GM23338 (cell line): ENCODE measurements at places on chromosomes 7 and 10.

DNA sequence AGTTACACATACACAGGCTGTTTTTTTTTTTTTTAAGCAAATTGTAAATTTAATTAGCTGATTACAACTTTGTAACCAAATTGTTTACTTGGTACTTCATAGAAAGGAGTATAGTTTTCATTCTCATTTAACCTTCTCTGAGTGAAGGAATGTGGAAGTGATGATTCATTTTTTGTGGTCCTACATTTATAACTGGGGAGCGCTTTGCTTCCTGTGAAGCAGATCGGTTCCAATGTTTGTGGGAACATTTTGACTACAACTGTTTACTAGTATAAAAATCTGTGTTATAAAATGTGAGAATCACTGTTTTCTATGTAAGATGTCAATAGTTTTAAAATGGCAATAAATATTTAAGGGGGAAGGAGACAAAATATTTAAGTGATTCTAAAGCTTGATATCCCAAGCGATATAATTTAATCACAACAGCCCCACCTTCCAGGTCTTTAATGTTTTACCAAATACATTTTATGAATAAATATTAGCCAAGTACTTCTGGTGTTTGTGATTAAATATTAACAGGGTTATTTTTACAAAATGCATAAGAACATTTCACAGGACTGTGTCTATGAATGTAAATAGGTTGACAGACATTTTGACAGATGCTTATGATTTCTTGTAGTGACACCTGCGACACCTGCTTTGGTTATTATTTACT is 57.1 kb downstream of the NXPH1 start:
- DNase-seq = no peak

DNA sequence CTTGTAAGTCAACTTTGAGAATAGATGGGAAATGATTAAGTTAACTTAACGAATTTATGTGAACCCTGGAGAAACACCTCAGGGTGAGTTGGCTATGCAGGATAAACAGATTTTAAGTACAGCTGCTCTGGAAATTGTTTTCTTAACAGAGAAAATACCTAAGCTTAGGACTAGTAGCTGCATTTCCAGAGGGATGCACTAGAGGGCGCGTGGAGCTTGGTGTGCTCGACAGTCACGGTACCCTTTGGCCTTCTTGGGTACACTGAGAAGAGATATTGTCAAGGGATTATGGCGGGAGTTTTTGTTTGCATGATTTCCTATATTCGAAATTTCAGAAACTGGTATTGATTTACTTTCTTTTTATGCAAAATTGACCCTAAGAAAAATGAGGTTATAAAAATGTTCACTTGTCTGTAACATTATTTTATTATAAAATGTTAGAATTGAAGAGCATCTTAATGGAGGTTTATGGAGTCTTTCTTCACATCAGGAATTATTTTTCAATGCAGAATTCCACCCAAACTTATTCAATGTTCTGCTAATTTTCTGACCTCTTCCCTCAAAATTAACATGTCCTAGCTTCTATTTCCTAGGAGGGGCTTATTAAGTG is 58.4 kb upstream of the MYO3A start:
- DNase-seq = peak; percentile 91

DNA sequence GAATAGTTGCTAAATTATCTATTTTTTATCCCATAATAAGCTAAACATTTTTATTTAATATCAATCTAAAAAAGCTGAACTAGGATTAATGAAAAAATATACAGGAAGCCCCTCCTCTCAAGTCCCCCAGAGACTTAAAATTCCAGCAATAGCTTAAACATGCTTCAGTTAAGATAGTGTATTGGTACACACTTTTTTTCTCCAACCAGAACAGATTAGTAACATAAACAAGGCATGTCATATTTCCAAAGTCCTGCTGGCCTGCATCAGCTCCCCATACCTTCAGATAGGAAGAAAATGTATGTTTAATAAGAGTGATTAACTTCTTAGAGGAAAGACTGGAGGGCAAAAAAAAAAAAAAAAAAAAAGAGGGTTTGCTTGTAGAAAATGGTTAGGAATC is 7.1 kb downstream of the TBX20 start:
- no peak for DNase-seq

DNA sequence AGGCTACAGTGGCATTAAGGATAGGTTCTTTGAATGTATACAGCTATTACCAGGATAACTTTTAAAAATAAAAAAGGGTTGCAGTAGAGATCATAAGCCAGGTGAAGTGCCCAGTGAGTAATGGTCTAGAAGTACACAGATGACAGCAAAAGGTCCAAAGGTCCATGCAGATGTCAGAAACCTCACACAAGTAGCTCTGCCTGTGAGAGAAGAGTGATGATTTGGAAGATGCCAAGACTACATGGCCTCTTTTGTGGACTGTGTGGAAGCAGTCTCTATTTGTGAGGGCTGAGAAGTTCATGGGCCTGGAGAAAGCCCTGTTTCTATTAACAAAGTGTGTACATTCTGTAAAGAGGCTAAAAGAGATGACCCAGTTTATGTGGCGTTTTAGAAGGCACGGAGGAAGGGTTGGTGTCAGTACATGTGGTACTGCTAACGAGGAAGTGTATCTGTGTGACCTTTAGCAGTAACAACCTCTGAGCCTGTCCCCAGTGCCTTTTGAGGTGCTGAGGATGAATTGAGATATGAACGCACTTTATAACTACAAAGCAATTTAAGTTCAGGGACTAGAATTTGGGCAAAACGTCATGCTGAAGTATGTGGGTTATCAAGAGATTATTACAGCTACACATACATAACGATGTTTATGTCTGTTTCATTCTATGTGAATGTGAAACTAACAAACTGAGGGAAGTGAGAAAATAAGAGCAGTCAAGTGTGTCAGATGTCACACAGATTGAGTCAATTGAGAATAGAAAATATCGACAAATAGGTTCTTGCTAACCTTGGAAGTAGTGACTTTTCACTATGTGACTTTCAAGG is 7.6 kb downstream of the CYCS start:
- no peak for DNase-seq

GRCh38 chr10:121457729-121458128 is 140.5 kb downstream of the FGFR2 start:
- DNase-seq = no peak

DNA sequence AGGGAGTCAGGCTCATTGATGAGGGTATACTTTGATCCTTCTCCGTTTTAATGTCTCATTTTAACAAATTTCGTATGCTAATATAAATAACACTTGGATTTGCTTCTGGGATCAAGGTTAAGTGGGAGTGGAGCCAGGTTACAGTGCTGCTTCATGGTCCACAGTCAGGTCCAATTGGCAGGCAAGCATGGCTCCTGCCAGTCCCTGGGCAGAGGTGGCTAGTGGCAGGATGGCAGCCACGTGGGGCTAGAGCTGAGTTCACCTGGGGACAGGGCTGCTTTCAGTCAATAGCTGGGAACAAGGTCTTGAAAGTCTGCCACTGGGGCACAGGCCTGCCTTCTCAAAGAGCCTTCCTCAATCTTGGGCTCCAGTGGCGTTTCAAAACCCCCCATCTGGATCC is 16.0 kb upstream of the VWA2 start:
- DNase-seq = no peak

- DNase-seq = no peak
These were observed 410.2 kb upstream of the KLF6 start for GRCh38 chr10:4195213-4195612.

DNA sequence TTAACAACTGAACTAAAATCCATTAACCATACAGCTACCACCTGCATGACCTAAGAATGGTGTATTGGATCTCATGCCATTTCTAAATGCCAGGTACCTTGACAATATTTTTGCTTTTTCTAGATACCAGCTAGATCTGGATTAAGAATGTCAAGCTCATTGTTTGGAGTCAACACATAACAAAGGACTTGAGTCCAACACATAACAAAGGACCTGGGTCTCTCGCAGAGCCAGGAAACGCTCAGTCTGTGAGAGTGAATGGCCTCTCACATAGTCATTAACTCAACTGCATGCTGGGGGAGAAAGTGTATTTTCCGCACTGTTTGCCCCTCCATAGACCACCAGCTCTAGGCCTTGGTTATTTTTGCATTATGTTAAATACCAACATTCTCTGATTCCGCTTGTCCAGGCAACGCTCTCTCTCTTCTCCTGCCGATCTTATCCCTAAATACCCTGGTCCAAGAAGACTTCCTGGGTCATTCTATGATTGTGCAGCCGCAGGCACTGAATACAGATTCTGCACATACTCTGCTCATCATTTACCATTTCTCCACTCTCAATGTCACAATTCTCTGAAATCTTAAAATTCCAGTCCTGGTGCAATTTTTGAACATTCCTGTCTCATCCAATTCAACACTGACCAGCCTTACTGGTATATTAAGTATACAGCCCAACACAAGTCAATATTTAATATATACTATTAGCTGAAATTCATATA is 31.2 kb downstream of the ITIH5 start:
- peak; percentile 89 for DNase-seq

DNA sequence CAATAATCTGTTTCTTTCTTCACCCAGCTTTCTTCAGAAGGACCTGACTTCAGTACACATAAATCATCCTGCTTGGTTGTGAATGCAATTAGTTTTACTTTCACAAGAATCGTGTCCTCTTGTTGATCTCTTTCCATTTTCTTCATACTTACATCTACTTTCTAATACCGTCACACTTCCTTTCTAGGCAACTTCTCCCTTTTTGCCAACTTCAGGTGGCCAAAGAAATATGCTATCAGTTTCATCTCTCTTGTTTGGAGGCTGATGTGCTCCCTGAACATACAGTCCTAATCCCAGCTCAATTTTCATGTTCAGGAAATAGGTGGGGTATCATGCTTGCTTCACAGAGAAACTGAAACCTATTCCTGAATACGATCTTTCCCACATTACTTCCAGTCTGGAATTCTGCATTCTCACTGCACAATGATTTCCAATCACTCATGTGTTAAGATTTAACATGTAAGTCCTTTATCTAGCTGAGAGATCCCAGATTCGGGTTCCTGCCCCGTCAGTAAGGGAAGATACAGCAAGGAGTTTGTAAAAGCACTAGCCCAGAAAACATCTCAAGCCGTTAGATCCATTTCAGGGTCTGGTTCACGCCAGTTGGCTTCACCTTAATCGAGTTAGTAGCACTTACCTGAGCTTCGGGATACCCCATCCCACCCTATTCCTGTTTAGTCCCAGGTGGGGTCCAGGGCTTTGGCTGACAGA is 994 bp downstream of the SLC25A28 start:
- DNase-seq = peak; percentile 14

- DNase-seq = peak; percentile 59
These were observed 765 bp downstream of the SLC25A40 start for GRCh38 chr7:87875151-87876039.

DNA sequence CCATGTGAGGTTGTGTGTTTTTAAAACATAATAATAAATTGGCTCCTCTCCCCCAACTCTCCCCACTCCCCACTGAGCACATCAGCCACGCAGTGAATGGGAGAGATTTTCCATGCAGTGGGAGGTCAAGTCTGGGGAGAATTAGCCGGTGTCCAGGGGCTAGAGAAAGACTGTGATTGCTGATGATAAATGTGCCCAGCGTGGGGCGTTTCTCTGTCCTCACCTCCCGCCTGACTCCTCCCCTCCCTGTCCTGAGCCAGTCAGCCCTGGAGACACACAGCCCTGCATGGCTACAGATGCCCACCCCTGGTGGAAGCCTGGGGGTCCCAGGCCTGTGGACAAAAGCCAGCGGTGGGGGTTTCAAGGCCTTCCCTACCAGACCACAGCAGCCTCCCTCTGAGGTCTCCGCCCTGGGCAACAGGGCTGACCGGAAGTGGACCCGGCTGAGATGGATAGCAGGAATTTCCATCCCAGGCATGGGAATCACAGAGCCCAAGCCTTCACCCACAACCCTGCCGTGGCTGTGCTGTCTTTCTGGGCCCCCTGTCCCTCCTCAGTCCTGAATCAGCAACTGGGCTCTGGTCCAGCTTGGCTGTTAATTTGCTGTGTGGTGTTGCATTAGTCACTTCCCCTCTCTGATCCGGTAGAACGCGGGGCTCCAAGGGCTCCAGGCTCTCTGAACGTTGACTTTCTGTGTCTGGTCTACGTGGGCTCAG is 46.8 kb upstream of the SLC29A3 start:
- no peak for DNase-seq

GRCh38 chr7:12965767-12966166 is 278.3 kb downstream of the ARL4A start:
- DNase-seq = no peak

- peak; percentile 74 for DNase-seq
These were observed 492 bp downstream of the COG5 start for GRCh38 chr7:107563081-107563774.

- no peak for DNase-seq
These were observed 165.3 kb downstream of the DNAH11 start for GRCh38 chr7:21708096-21708495.

DNA sequence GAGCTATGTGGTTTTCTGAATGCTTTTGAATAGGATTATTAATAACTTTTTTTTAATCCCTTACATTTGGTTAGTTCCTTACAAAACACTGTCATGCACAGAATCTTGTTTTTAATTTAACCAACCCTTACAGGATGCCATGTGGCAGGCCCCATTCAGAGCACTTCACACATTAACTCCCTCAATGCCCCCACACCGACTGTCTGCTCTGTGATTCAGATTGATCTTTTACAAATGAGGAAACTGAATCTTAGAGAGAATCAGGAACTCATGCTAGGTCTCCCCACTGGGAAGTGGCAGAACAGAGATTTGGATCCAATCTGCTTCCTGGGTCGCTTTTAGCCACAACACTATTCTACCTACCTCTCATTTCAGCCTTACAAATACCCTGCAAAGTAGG is 195.8 kb upstream of the NPVF start:
- no peak for DNase-seq

- DNase-seq = no peak
These were observed 49.1 kb downstream of the SLC37A3 start for GRCh38 chr7:140349144-140349771.

DNA sequence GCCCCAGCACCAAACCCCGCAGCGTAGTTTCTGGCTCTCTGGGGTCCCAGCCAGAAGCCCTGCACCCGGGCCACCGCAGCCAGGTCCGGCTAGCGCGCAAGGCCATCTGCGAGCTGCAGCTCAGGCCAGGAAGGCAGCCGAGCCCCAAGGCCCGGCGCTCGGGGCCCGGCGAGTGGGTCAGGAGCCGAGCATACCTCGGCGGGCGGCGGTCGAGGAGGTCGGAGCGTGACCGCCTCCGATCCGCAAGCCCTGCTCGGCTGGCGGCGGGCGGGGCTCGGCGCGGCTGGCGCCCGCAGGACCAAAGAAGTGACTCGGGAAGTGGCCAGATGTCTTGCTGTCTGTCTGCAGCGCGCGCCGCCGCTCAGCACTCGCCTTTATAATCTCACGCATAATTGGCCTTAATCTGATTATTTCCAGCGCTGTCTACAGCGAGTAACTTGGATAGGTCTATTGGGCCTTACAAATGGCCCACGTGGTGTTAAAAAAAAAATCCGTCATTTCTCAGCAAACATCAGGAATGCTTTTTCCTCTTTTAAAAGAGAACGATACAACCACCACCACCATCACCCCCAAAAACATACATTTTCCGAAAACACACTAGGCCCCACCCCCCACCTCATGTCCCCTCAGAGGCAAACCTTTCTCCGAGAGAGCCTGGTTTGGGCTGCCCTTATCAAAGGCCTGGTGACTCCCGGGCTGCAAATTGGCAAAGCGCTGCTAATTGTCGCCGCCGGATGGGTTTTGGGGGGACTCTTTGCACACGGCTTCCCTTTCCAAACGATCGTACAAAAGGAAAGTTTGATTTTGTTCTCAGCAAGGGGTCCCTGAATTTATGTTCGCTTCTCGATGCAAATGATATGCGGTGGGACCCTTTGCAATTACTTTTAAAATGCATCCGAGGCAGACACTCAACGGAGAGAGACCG is at the start of gene DRGX:
TSS of gene DRGX (minus strand) at position 349 of the 925 bp plus-strand sequence. CDS start 649 bp downstream, outside the sequence.
- DNase-seq = peak; percentile 46

GRCh38 chr7:30201161-30201666 is 66.4 kb downstream of the MTURN start:
- no peak for DNase-seq
